AG04450 (cell line): ENCODE measurements at places on chromosomes 3 and 15. TPM values are rescaled to one million over a fixed set of nuclear protein-coding genes. Genes with fewer than 3 reads are reported as not detected.

Gene GALNT15
- polyA plus RNA-seq, result 23.0 and 27.9 TPM in 2 replicates

Gene GCSAM
- not detected in 2 replicates for polyA plus RNA-seq

Gene ABCC5
- polyA plus RNA-seq, result 27.4 and 30.6 TPM in 2 replicates

DNA sequence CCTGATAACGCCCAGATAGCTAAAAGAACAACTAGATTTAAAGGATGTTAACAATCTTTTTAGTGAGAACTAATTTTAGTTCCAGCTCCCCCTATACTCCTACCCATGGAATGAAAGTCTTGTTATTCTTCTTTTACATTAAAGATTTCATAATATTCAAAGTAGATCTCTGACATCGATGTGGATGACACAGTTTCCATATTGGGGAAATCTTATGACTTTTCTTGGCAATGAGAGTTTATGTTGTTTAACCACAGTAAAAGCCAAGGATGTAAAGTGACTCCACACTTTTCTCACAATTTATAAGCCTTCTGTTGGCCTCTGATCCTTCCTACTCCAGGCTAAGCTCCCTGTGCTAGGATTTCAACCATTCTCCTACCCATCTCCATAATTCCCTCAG lies 332.6 kb upstream of the KCNMB2 start:
- DNase-seq, result no peak

DNA sequence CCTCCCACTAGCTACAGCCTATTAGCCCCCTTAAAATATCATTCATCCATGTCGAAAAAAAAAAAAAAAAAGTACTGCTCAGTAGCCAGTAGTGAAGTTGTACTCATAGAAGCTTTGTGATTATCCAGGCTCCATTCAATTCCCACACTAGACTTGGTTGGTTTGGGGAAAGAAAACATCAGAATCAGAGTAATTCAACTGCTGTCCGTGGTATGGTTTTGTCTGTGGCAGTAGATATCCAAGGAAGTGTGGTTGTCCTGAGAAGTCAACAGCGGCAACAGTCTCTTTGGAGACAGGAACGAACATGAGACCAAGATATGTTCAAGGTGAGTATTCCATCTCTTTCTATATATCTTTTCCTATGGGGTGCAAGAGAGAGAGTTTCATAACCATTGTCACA lies 99.2 kb downstream of the GOLIM4 start:
- no peak for DNase-seq

Gene TIPIN
- polyA plus RNA-seq, result 7.5 and 10.4 TPM in 2 replicates

DNA sequence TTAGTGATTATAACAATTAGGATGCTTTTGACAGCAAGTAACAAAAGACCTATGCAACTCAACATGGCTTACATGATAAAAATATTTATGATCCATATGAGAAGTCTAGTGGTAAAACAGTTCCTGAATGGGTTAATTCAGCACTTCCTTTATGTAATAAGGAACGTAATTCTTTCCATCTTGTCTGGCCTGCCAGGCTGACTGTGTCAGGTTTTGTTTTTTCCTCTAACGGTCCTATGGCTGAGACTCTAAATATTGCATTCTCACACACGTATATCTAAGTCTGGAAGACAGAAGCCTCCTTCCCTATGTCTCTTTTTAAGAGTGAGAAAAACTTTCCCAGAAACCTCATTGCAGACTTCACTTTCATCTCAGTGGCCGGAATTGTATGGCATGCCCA lies 50.6 kb downstream of the DUT start:
- DNase-seq, result no peak

Gene COMMD4
- 52.4 and 73.4 TPM in 2 replicates for polyA plus RNA-seq

Gene CPN2
- polyA plus RNA-seq, result not detected in 2 replicates

DNA sequence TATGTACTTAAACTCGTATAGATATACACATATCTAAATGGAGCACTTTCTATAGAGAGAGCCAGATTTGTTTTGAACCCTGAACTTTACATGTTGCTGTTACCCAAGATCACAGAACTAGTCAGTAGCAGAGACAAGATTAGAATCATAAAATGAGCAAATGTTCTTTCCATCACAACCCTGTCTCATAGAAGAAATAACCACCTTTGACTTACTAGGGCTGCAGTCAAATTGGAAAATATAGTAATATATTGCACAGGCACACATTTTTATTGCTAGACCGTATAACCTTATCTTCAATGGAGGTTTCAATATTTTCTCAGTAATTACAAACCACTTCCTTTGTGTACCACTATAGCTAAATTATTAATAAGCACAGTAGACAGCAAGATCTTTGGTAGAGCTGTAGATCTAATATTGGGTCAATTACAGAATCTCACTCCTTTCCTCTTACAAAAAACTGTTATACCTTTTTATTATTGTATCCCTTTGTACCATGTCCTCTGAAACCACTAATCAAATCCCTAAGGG lies 41.5 kb upstream of the TBL1XR1 start:
- DNase-seq, result no peak

DNA sequence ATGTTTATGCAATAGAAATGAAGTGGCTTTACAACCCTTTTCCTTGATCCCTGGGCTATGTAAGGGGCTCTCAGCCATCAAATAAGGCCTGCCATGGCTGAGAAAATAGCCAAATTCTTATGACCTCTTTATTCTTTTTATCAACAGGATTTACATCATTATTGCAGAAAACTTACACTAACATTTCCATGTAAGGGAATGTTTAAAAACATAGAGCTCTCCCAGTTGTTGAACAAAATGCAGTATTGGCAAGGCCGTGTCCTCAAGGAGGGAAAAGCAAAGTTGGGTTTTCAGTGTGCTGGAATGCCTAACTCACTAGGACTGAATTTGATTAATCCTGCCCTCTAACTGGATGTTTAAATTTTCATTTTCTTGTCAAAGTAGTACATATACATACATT lies 22.3 kb downstream of the NR2C2 start:
- no peak for DNase-seq

Gene CD200
- polyA plus RNA-seq, result 3.0 and 3.4 TPM in 2 replicates

DNA sequence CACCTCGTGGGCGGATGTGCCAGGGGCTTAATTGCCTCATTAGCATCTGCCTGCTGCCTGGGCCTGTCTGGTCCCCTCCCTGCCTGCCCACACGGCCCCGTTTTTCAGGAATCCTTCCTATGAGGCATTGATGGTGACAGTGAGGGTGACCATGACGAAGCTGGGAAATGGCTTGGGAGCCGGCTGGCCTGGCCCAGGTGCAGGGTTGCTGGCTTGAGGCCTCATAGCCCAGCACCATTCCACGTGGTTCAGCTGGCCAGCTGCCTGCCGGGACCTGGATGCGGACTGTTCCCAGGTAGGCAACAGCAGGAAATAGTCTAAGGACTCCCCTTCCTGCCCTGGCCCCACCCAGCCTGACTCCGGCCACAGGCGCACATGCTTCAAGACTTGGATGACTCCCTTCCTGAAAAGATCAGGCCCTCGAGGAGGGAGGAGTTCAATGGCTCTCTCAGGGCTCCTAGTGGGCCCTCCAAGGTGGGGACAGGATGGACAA lies 8.9 kb upstream of the DUSP7 start:
- no peak for DNase-seq

DNA sequence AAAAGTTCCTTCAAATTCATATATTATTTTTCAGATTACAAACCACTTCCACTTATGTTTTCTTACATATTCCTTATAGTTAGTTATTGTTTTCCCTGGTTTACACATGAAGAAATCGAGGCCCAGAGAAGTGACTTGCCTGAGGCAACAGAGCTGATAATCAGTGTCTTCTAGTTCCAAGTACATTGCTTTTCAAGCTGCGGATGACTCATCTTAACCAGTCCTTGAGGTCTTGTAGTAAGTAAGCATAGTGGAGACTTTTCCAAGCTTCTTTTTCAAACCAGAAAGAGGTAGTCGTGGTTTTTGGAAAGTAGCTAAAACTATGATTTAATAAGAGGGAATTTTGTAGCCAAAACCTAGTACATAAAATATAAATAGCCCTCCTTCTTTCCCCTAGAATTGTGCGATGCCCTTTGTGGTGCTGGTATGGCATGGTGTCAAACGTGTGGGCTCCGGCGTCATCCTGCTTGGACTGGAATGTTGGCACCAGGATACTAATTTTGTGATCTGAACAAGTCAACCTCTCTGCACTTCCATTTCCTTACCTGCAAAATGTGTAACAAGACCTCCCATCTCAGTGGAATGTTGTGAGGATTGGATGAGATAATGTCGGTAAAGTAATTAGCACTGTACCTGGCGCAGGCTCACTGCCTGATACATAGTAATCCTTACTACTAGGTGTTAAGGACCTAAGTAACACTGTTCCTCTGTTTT lies 19.0 kb upstream of the DLG1 start:
- no peak for DNase-seq

DNA sequence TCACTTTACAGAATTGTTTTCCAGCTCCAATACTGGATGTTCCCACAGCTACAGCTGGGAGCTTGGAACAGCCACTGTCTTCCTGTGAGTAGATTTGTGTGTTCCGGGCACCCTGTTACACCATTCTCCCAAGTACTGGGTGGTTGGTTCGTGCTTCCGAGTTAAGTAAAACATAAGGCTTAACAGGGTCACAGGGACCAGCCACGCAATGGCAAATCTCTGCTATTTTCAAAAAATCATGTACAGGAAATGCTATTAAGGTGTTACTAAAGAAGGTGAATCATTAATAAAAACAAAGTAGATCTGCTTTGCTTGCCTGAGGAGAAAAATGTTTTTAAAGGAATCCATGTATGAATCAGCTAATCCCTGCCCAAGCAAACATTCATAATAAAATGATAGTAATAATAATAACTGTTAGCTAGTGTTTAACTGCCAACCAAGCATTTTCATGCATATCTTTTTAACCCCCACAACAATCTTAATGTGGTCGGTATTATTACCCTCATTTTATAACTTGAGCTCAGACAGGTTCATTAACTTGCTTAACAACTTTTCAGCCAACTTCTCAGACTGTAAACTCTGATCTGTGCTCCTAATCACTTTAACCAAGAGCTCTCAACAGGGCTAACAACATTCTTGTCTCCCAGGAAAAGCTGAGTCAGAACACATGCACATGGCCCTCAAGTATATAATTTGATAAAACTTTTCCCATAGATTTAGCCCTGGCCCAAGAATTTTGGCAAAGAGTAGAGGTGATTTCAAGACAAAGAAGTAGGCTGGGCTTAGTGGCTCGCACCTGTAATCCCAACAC lies 2.7 kb upstream of the C2CD4A start:
- DNase-seq, result no peak

- no peak for DNase-seq
Measured at GRCh38 chr3:128078322-128078721, 26.1 kb downstream of the SEC61A1 start.

Gene GATA2
- 4.8 and 6.1 TPM in 2 replicates for polyA plus RNA-seq

DNA sequence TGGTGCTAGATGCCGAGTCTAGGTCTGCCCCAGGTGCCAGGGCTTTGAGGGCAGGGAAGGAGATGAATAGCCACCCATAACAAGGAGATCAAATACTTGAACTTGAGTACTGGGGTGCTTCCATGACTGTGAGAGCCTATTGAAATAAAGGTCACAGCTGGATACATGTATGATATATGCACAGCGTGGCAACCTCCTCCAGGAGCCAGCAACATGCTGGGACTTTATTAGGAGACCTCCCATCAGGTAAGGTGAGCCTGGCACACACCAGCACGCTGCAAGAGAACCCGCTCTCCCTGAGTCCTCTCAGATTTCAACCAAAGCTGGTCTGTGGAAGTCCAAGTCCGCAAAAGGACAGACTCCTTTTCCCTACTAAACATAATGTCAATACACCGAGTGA lies 10.5 kb upstream of the HES1 start:
- DNase-seq, result no peak

- no peak for DNase-seq
Measured at GRCh38 chr3:52240886-52241370, 2.0 kb upstream of the TWF2 start.

Gene RCCD1
- polyA plus RNA-seq, result 5.6 and 6.1 TPM in 2 replicates

DNA sequence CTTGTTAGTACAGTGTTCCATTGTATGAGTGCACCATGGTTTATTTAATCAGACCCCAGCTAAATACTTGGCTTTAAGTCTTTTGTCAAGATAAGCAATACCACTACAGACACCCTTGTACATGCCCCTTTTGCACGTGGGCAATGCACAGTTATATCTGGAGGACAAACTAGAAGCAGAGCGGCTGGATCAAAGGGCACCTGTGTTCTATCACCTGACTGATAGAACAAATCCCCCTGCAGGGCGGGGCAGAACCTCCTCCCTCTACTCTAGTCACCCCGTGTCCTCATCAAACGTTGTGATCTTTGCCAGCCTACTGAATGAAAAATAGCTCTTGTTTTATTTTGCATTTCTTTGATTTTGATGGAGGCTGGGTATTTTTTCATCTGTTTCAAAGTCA lies 314.9 kb downstream of the TLE3 start:
- DNase-seq, result no peak

GRCh38 chr3:10957976-10958749 lies 34.4 kb upstream of the SLC6A1 start:
- no peak for DNase-seq

DNA sequence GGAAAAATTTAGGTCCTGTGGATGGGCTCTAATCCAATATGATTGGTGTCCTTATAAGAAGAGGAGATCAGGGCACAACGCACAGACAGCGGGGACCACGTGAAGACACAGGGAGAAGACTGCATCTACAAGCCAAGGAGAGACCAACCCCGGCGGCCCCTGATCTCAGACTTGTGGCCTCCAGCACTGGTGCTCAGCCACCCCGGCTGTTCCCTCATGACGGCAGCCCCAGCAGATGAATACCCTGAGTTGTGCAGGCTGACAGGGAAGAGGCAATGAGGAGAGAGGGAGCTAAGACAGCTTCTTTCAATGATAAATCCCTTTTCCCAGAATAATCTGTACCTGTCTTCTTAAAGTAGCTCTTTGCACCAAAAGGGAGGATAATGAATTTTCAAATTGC lies 33.3 kb upstream of the CGNL1 start:
- DNase-seq, result no peak

DNA sequence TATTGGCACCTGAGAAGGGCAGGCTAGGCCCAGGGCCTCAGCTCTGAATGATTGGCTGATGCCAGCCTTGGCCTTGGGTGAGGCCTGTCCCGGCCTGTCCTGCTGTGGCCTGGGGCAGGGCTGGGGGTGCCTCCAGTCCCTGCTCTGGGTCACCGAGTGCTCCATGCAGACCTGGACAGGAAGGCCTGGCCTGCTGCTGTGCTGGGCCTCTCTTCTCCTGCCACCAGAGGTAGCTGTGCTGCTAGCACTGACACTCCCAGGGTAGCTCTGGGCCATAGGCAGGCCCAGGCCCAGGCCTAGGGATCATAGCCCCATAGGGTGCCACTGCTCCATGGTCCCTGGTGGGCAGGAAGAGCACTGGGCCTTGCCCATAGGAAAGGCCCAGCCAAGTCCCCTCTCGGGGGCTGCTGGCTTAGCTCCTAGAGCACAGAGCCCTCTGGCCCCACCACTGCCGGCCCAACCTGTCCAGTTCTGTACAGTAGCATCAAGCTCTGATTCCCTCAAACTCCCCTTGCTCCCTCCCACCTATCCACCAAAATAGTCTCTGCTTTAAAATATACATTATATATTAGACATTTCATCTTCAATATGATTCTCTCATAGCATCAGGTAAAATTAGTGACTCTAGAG lies 18.2 kb downstream of the ABTB1 start:
- no peak for DNase-seq

Gene IMPG2
- polyA plus RNA-seq, result 0.17 and 0.19 TPM in 2 replicates
